ENCODE measurements at places on chromosomes 6 and 20.

GRCh38 chr20:46985671-46986070 lies 91.0 kb downstream of the EYA2 start:
- no peak for DNase-seq

DNA sequence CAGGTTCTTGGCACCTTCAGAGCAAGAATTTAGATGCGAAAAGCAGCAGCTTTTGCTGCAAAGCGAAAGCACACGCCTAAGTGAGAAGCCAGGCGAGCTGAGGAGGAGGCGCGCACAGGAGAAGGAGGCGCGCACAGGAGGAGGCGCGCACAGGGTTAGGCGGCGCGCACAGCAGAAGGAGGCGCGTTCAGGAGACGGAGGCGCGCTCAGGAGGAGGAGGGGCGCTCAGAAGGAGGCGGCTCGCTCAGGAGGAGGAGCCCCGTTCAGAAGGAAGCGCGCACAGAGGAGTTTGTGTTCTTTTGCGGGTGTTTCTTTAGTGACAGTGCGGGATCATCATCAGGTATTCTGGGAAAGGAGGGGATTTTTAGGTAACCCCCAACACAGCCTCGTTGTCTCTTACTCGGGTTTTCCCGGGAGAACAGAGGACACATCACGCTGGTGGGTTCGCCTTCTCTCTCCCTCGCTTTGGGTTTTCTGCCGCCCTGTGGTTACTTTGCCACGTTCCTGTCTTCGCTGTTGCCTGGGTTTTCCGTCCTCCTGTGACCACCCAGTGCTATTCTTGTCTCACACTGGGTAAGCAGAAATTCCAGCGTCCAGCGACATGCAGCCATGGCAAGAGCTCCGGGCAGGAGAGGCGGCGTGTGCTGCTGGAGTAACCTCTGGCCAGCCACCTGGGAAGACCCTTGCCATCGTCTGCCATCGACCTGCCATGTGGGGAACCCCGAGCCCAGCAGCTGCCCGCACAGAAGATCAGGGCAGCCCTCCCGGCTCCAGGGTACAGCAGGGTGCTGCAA lies 47.0 kb downstream of the WDR27 start:
- DNase-seq = peak; percentile 10

- DNase-seq = no peak
Observed at GRCh38 chr20:36303020-36303595, 3.0 kb upstream of the DLGAP4 start.

GRCh38 chr6:25535632-25536225 lies 116.3 kb upstream of the SCGN start:
- DNase-seq = no peak

DNA sequence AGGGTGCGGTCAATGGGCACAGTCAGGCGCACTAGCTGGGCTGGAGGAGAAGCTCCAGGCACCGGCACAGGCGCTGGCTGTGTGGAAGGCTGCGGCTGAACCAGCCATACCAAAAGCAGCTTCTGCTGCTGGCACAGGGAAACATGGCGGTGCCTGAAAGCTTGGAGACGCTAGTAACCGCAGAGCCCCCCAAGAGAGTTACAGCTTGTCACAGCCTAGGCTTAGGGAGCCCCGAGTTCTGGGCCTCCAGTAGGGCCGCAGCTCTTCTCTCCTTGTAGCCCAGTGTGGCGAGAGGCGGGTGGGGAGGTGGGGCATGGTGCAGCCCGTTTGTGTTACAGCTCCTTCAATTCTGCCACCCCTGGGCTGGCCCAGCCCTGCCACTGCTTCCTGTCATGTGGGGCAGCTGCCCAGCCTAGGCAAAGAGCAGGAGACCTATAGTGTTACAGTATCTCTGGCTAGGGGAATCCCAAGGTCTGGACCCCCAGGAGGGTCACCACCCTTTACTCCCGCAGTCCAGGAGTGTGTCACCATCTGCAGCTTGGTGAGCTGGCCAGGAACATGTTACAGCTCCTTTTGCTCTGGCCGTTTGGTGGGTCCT lies 58.6 kb upstream of the MANEA start:
- DNase-seq = no peak

DNA sequence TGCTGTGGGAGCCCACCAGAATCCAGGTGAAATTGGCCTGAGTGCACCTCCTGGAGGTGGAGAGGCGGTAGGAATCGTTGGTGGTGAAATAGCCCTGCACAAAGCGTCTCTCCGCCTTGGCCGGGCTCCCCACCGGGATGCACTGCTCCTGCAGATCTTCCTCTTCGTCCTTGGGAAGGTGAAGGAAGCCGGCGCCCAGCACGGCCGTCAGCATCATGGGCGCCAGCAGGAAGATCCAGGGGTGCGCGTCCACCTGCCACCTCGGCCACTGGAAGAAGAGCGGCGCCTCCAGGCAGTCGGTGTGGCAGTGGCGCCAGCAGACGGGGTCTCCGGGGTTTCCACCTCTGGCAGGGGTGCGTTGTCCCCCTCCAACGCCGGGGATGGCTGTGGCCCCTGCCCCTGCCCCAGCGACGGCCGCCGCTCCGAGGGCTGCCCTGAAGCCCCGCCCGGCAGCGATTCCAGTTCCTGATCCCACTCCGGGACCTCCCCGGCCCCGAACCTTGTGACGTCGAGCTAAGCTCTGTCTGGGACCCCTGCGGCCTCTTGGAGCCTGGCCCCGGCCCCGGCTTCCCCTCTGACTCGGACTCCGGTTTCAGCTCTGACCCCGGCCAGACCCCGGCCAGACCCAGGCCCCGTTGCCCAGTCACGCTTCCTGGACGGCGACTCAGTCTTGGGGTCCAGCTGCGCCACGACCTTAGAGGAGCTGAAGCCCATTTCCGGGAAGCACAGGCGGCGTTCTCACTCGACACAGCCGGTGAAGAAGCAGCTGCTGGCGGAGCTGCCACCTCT lies 91.9 kb downstream of the CD164 start:
- no peak for DNase-seq

DNA sequence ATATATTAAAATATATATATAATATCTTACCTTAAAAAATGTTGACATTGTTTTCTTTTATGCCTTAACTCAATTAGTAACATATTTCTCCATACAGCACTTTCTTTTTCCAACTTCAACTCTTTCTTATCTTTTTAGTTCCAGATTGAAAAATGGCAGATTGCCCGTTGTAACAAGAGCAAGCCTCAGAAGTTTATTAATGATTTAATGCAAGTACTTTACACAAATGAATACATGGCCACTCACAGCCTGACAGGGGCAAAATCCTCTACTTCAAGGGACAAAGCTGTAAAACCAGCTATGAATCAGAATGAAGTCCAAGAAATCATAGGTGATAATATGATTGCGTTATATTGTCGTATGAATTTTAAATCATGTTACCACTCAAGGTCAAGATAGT lies 29.4 kb upstream of the KIAA1586 start:
- no peak for DNase-seq

DNA sequence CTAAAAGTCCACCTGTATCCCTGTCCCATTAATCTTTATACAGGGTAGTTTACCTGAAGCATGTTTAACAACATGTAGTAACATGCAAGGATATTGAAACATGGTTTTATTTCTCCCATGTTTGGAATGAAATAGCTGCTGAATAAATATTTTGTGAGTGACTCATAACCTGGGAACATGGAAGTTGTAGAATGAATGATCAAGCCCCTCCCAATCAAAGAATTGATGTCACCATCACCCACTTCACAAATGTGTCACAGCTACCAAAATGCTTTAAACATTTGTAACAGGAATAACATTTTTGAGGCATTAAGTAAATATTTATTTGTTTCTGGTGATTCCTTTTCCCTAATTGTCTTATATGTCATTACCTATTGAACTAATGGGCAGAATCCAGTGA lies 58.9 kb upstream of the TNFAIP3 start:
- no peak for DNase-seq

DNA sequence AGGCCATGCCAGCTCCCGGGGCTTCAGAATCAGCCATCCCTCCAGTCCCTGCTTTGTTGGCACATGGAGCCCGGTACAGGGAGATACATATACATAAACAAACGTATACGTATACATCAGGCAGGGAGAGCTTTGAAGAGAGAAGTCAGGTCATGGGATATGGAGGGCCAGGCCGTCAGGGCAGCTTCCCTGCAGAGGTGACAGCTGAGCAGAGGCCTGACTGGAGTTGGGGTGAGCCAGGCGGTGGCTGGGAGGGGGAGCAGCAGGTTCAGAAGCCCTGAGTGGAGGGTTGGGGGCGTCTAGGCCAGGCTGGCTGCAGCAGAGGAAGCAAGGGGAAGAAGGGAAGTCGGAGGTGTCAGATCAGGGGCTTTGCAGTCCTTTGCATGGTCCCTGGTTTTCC lies 61.7 kb downstream of the STK35 start:
- DNase-seq = no peak

DNA sequence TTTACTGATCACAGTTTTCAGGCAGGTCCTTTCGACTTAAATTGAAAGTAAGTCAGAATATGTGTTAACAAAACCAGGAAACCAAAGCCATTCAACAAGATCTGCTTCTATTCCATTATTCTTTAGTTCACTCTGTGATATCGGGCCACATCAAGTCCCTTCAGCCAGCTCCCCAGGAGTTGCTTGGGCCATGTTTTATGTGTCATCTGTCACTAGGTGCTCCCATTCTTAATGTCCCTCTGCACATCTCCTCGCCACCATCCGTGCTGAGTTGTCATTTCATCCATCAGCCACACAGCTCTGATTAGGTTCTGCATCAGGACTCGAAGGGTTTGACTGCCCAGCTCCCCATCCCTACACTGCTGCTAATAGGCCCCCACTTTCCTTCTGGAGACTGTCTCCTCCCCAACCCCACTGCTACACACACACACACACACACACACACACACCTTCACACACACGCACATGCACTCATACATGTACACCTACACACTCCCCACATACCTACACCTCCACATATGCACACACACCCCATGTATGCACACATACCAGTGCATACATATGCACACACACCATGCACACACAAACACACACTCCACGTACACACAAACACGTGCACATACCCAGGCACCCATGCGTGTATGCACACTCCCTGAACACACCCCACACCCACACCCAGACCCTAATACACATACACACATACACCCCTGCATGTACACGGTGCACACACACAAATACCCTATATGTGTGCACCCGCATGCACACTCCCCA lies 143.3 kb upstream of the GMDS start:
- DNase-seq = no peak

DNA sequence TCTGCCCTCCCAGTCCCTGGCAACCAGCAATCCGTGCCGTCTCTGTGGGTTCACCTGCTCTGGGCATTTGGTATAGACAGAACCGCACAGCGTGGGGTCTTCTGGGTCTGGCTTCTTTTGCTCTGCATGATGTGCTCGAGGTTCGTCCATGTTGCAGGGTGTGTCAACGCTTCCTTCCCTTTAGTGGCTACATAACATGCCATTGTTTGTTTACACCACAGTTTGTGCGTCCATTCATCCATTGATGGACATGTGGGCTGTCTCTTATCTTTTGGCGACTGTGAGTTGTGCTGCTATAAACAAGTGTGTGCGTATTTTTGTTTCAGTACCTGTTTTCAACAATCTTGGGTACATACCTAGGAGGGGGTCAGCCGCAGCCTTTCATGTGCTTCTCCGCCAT lies 149.5 kb upstream of the RPS6KA2 start:
- no peak for DNase-seq

- DNase-seq = peak; percentile 71
Observed at GRCh38 chr6:98833307-98834059, 891 bp upstream of the POU3F2 start.

GRCh38 chr6:17808609-17809008 lies 101.9 kb upstream of the NUP153 start:
- no peak for DNase-seq

GRCh38 chr6:156862711-156863110 lies 85.5 kb downstream of the ARID1B start:
- no peak for DNase-seq

DNA sequence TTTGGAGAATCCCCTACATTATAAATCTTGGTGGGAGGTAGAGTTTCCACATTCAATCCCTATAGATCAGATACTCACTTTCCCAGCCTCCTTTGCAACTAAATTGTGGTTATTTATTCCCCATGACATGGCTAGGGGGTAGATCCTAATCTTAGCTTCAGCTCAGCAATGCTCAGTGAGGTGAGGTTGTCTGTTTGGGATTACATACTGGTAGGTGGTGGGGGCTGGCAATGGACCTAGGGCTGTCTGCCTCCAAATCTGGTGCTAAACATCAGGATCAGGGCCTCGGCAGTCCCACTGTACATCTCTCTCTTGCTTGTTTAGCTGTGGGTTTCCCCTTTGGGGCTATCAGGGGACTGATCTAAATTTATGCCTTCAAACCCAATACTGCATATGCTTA lies 45.8 kb upstream of the PMEPA1 start:
- no peak for DNase-seq

- no peak for DNase-seq
Observed at GRCh38 chr6:27441001-27441400, 31.9 kb downstream of the ZNF184 start.

DNA sequence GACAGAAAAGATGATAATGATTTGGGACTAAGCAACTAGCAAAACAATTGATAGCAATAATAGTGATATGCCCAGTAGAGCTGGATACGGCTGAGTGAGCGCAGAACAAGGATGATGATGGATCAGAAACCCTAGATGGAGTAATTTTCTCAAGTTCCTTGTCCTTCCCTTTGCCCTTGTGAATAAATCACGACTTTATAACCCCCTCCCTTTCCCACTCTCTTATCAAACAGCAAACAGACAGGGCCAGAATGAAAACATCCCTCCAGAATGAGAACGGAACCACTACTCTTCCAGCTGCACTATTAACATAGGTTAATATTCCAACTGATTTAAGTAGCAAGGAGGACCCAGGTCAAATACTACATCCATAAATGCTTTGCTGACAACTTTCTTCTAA lies 1.3 kb upstream of the MTFR2 start:
- no peak for DNase-seq

GRCh38 chr20:23334111-23334510 lies 16.5 kb upstream of the NXT1 start:
- no peak for DNase-seq

- DNase-seq = no peak
Observed at GRCh38 chr20:50341880-50342637, 151.4 kb downstream of the CEBPB start.

DNA sequence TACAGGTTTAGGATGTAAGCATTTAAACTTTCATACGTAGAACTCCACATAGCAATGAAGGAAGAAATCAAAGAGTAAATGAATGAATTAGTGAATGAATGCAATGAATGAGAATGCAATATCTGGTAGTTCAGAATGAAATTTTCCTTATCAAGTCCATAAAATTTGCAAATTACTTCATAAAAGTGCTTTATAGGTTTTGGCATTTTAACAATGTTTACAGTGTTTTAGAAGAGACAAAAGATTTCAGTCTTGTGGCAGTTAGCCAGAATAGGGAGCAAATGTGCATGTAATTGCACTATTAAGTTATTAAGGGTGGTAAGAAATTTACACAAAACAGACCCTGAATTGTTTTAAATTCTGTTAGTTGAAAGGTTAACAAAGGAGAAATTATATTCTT lies 739.4 kb upstream of the FLRT3 start:
- DNase-seq = no peak

DNA sequence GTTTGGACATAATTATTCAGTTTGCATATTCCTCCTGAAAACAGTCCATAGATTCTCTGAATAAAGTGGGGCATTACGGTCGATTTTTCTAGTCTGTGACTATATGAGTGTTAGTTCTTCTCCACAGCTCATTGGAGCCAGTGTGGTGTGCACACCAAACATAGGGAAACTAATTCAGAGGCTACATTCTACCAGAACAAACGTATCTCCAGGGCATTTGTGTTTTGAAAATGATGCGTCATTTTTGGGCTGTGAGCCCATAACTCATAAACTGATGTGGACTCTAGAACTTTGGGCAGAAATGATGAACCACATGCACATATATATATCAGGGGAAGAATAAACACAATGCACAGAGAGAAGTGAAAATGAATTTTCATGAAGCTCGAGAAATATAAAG lies 41.8 kb downstream of the C6orf58 start:
- no peak for DNase-seq
